ENCODE measurements at places on chromosomes 1 and 21.

DNA sequence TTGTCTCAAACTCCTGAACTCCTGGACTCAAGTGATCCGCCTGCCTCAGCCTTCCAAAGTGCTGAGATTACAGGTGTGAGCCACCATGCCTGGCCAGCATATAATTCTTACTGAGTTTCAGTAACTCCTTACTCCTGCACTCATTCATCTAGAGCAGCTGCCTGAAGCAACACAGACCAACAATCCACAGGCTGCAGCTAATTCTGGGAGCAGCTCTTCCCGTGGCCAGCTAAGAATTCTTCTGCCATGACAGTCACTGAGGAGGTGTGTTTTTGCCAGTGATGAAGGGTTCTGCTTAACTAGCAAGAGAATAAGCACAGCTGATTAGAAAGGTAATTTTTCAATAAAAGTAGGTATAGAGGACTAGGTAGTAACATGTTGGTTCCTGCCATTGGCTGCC, 5.4 kb downstream of the VTCN1 start:
- peak; percentile 11 for DNase-seq

GRCh38 chr21:44065428-44065827, 41.8 kb upstream of the PWP2 start:
- no peak for DNase-seq

- no peak for DNase-seq
Measured at GRCh38 chr1:82818586-82818985, 1017.9 kb downstream of the ADGRL2 start.

GRCh38 chr1:209328196-209328595, 255.3 kb upstream of the CAMK1G start:
- no peak for DNase-seq

DNA sequence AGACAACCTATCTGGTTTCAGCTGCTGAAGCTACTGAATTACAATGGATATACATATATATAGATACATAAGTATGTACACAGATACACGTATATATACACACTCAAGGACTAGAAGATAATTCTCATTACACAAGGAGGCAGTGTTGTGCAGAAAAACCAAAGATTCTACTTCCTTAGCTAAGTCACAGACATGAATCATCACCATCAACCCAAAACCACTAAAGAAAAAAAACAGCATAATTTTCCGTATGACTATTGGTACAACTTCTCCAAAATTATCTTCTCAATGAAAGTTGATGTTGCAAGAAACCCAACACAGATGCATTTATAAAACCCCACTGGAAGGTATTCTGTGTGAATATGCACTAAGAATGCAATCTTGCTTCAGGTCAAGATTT, 36.8 kb upstream of the RPF1 start:
- peak; percentile 88 for DNase-seq

DNA sequence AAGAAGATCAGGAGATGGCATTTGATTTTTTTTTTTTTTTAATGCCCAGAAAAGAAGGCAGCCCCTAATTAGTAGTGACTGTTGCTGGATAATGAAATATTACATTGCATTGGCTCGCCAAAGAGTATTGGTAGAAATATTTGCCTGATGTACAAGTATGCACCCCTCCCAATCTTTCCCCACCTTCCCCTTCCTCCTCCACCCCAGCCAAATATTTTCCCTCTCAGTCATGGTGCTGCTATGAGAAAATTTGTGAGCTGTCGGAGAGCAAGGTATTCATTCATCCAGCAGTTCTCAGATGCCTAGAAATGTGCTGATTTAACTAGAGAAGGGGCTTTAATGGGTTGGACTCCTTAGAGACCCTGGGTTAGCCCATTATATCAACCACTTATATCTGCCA, 50.5 kb upstream of the IKBKE start:
- peak; percentile 22 for DNase-seq

DNA sequence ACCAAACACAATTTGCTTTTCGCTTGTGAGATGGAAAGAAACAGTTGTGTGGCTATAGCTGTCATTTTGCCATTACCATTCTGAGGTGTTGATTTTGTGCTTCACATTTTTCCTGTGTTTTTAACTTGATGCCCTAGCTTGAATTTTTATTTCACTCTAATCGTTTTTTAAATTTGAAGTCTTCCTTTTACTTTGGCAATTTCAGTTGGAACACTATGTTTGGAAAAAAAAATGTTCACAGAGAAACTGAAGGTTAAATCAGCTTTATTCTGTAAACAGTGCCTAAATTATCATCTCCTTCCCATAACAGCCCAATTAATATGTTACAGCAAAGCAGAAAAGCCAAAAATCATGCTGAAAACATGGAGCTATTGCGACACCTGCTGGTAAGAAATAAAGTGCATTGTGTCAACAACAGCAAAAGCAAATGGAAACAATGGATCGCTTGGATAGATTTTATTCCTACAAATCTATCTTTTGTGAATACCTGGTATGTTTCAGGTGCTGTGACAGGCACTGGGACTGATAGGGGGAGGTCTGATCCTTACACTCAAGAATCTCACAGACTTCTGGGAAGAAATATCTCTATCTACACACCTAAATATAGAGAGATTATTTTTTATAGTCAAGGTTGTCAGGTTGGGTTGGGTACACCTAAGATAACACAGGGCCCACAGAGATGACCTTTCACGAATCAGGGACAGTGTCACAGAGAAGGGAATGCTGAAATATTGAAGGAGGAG, 16.2 kb upstream of the ERICH3 start:
- peak; percentile 62 for DNase-seq

GRCh38 chr1:8939000-8939265, 6.7 kb upstream of the CA6 start:
- no peak for DNase-seq

DNA sequence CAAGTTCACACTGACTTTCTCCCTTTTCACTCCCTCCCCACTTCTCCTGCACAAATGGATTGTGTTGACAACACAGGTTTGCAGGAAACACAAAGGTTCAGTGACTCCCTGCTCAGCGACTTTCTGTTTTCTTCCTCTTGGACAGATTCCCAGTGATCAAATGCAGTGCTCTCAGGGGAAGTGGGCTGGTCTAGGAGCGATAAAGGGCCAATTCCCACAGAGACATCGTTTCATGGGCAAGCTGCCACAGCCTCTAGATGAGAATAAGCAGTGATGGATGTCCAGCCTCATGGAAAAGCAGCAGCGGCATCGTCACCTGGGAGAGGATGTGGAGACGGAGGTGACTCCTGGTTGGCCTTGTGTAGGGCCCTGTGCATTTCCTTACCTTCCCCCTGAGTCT, 30.6 kb downstream of the FYB2 start:
- no peak for DNase-seq

DNA sequence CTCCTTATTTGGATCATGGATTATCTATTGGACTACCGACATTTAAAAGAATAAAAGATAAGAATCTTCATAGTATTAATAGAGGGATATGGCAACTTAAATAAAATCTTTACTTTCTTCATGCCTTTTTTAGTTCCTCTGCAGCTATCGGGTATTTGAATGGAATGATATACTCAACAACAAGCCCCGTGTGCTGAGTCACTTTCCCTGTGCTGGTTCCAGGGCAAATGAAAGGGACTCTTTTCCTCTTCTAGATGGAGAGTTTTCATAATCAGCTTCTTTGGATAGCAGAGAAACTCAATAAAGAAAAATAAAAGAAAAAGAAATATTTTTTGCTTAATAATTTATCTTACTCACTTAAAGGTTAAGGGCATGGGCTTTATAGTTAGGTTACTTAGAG, 213.7 kb downstream of the LRRC40 start:
- DNase-seq = peak; percentile 15

DNA sequence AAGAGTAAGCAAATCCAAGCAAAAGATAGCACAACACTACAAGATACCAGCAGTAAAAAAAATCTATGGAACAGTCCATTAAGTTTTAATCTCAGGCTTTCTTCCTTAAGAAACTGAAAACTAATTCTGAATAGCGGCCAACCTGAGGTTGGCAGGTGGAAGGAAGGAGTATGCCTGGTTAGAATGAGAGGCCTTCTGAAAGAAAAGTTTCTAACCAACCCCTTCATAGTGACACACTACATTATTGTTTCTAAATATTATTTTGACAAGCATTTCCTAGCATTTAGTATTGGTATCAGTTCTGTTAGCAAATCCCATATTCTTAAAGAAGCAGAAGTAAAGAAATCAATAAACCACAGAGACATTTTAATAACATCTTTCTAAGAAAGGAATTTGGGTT, 205.7 kb upstream of the PTBP2 start:
- DNase-seq = no peak

DNA sequence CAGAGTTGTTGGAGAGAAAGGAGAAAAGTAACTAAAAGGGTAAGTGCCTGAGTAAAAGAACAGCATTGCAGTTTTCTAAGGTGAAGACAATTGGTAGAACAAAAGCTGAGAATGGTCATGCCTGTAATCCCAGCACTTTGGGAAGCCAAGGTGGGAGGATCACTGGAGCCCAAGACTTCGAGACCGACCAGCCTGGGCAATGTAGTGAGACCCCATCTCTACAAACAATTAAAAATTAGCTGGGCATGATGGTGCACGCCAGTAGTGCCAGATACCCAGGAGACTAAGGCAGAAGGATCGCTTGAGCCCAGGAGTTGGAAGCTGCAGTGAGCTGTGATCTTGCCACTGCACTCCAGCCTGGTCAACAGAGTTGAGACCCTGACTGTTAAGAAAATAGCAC, 15.2 kb upstream of the PGD start:
- no peak for DNase-seq

All from HFFc6 (cell line).